Stimulated activated CD8-positive, alpha-beta memory T cell treated with anti-CD3 and anti-CD28 coated beads, Interleukin-4, amount 100 ng/mL, for 24 hours (primary cell): ENCODE measurements at places on chromosomes 7 and 10.

GRCh38 chr7:116429986-116430619, 69.4 kb upstream of the CAV2 start:
- no peak for DNase-seq

DNA sequence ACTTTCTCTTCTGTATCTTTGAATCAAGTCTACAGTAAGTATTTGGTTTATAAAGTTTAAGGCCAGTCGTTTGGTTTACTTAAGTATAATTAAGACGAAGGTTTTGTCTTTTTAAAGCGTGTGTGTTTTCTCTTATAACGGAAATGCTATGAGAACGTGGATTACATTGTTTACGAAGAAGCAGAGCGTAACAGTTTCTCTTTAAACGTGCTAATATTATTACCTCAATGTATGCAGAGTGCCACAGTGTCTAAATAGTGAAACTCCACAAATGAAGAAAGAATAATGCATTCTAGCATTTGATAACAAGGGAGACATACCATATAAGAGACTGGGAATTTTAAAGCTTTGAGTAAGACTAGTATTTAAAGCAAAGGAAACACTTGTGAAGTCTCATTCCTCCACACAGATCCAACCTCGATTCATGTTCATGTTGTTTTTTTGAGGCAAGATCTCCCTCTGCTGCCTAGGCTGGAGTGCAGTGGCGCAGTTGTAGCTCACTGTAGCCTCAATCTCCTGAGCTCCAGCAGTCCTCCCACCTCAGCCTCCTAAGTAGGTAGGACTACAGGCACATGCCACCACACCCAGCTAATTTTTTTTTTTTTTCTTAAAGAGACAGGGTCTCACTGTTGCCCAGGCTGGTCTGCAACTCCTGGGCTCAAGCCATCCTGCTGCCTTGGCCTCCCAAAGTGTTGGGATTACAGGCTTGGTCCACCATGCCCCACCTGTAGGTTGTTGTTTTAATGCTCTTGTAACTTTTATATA, 75.1 kb downstream of the ANKRD61 start:
- DNase-seq, result no peak

DNA sequence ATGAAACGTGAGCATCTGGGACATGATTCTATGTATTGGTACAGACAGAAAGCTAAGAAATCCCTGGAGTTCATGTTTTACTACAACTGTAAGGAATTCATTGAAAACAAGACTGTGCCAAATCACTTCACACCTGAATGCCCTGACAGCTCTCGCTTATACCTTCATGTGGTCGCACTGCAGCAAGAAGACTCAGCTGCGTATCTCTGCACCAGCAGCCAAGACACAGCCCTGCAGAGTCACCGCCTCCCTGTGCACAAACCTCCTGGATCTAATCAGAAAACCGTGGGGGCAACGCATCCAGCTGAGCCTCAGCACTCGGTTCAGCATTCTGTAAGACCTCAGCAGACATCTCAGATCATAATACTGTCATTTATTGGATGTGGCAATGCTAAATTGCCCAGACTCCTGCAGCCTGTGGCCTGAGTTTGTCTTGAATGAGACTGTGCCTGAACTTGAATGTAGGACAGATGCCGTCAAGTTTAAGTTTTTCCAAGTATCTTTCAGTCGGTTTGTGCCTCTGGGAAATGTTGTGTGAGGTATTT, 41.5 kb upstream of the PRSS58 start:
- DNase-seq, result no peak

DNA sequence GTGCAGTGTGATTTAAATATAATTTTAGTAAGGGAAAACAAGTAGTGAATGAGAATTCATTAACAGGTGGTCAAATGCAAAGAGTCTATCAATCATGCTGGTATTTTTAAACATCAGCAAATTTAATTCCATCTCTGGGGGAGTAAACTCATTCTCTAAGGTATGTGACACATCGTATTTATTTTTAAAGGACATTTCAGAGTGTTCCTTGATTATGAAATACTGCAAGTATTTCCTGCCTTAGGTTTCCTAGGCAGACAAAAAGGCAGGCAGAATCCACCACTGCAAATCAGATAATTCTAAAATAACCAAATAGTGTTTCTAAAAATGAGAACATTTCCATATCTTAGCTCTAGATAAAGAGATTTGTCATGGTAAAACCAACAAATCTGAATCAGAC, 193.8 kb downstream of the LRRTM3 start:
- DNase-seq, result no peak

- no peak for DNase-seq
These were observed 13.5 kb upstream of the TSPAN13 start for GRCh38 chr7:16739863-16740622.

DNA sequence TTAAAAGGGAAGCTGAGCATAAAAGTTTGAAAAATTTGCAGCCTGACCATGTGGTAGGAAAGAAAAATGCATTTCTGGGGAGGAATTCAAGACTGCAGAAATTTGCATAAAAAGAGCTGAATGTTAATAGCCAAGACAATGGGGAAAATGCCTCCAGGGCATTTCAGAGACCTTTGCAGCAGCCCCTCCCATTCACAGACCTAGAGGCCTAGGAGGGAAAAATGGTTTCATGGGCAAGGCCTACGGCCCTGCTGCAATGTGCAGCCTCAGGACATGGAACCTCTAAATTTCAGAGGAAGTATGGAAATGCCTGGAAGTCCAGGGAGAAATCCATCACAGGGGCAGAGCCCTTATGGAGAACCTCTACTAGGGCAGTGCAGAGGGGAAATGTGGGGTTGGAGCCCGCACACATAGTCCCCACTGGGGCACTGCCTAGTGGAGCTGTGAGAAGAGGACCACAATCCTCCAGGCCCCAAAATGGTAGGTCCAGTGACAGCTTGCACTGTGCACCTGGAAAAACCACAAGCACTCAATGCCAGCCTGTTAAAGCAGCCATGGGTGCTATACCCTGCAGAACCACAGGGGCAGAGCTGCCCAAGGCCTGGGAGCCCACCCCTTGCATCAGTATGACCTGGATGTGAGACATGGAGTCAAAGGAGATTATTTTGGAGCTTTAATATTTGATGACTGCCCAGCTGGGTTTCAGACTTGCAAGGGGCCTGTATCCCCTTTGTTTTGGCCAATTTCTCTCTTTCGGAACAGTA, 243.8 kb downstream of the DNAJB9 start:
- no peak for DNase-seq

GRCh38 chr7:36765605-36766004, 41.3 kb upstream of the AOAH start:
- DNase-seq, result no peak

DNA sequence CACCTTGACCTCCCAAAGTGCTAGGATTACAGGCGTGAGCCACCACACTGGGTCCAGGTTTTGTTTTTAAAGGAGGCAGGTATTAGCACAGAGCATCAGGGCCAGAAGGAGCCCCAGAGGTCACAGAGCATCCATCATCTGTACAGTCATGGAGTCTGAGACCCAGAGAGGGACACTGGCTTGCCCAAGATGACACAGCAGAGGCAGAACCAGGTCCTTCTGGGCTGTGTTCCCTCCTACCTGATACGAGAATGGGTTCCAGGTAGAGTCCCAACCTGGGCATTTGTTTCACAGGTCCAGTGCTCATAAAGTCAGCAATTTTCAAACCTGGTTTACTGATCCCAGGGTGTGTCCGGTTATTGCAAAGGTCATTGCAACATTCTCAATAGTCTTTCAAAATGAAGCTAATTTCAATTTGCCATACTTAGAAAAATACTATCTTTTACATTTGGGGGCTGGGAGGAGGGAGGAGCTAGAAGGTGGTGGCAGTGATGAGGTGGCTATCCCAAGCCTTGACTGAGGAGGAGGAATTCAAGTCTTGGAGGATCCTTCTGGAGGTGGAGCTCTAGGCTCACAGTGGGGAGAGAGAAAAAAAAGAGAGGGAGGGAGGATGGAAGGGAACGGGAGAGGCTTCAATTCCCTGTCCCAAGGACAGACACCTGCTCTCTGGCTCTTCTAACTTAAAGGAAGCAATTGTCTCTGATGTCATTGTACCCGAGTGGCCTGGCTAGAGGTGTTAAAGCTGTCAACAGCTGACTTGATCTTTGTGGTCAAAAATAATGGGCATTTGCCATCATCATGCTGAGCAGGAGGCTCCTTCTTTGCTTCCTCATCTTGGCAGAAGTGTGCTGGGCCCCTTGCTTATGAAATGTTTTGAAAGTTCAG, 8.1 kb downstream of the MXI1 start:
- DNase-seq, result no peak

DNA sequence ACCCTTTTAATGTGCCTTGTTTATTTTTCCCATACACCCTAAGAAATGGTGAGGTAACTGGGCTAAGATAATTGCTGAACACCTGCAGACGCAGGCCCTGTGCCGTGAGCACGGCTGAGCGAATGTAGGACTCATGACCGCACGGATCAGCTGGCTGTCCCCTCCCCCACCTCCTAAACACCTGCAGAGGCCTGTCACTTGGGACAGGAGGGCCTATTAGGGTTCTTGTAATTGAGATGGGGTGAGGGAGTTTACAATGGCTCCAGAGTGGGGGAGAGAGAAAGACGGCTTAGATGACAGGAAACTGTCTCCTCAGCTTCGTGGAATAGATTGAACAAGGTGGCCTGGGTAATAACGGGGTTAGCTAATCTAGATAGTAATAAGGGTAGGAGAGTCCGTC, 291.7 kb upstream of the HABP2 start:
- no peak for DNase-seq

DNA sequence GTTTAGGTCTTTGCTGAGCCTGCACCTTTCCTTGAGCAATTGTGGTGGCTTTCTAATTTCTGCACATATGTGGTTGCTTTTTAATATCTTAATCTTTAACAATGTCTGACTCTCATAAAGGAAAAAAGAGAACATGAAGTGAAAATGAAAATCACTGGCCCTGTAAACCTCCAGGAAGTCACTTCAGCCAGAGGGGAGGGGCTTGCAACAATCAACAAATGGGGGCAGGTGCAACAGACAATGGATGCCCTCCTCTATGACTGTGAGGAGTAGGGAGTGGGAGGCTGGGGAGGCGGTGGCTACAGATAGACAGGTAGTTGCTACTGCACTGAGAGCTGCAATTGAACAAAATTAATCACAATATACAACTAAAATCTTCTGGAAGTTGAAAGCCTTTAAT, 1377.4 kb downstream of the XPNPEP1 start:
- DNase-seq, result no peak

DNA sequence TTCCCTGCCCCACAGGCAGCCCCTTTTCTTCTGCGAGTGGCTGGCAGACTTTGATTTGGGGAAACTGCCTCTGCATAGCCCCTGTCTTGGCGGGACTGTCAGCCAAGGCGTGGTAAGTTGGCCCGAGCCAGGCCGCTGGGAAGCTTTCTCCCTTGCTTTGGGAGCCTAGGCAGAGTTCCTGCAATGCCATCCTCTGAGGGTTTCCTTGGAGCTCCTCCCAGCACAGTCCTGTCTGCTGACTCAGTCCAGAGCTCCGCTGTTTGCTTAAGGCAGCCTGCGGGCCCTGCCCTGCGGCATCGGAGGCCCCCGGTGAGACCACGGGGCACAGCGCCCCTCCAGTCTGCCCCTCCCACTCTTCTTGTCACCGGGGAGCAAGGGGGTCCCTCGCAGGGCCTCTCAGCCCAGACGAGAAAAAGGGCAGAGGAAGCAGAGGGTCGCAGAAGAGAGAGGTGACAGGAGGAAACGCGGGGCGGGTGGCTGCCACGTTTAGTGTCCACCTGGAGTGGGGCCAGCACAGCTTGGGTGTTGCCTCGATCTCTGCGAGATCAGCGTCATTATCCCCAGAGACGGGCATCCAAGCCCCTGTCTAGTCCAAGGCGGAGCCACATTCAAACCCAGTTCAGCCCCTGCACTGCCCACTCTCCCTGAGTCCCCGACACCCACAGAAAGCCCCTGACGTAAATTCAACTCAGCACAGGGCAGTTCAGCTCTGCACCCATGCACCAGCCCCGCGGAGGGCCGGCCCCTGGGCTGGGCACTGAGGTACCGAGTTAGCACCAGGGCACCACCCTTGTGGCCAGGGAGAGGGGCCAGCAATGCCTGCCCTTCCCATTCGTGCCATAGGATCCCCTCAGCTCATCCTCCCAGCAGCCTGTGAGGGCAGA, 59.0 kb upstream of the CHST15 start:
- DNase-seq, result no peak

DNA sequence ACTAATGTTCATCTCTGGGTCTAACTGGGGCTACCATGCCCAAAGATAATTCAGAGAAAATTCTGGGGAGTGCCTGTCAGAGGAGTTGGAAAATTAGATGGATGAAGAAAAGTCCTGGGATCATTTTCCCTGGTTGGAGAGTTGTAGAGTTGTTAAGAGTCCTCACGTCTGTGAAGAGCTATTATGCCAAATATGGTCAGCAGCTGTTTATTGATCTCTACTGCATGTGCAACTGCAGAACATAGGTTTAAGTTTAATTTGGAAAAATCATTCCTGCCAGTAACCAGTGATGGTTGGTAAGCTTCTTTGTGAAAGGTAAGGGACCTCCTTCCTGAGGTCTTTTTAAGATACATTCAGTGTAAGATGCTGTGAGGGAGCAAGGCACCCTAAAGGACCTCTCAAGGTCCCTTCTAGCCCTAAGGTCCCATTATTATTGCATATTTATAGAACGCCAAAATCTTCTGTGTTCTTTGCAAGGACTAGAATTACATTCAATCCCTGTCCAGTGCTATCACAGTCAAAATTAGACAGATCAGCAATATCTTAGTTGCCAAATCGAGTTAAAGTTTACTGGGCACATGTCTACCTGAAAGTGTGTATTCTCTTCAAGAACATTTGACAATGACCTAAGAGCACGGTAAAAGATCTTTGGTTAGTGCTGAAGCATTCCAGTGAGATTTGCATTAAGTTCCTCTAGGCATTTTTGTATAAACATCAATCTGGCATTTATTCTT, 62.7 kb downstream of the VTI1A start:
- no peak for DNase-seq

GRCh38 chr10:71769279-71769823, 4.0 kb downstream of the VSIR start:
- DNase-seq, result no peak

GRCh38 chr10:76213876-76214275, 782.5 kb downstream of the LRMDA start:
- no peak for DNase-seq

DNA sequence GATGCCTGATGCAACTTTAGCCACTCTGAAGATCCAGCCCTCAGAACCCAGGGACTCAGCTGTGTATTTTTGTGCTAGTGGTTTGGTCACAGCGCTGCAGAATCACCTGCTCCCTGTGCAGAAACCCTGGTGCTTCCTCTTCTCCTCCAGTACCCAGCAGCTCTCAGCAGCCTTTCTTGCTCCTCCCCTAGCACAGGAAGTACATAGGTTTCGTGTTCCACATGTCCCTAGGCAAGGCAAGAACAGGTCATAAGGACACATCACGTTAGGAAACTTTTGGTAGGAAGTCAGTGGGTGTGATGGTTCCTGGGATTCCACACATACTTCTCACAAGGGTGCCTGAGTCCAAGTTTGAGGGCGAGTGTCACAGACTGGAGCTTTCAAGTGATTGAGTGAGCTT, 167.9 kb upstream of the PRSS1 start:
- DNase-seq, result no peak

GRCh38 chr10:31515819-31516402, 196.9 kb downstream of the ZEB1 start:
- no peak for DNase-seq

GRCh38 chr7:43513251-43513650, 69.7 kb upstream of the STK17A start:
- no peak for DNase-seq
